ENCODE measurements at places on chromosomes 7 and 10.

DNA sequence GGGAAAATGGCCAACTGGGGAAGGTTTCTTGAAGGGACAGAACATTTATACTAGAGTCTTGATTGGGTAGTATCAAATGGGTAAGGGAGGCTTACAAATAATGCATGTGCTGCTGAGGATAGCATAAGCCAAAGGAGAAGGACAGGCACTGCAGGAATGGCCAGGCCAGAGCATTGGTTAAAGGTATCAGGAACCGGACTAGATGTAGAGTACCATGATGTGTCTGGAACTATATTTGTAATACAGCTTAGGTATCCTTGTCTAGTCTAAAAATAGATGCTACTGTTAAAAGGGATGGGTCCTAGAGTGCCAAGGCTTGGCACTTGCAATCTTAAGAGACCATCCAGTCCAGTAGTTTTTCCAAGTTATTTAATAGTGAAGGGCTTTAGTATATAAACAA, 20.3 kb downstream of the TMEM243 start:
- DNase-seq = no peak

DNA sequence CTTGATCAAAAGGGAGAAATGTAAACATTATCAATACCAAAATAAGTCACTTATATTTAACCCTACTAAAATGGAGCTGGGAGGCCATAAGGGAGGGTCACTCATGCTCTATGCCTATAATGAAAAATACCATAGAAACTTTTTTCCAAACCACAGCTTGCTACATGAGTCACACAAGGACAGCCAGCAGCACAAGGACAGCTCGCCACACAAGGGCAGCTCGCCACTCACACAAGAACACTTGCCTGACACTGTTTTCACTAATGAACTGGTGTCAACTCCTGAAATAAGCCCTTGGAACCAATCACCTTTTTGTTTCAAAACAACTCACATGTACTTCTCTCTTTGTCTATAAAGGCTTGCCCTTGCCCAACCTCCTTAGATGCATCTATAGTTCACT, 43.3 kb downstream of the FRMPD2 start:
- no peak for DNase-seq

- DNase-seq = no peak
Observed at GRCh38 chr10:3802526-3803265, 17.7 kb upstream of the KLF6 start.

DNA sequence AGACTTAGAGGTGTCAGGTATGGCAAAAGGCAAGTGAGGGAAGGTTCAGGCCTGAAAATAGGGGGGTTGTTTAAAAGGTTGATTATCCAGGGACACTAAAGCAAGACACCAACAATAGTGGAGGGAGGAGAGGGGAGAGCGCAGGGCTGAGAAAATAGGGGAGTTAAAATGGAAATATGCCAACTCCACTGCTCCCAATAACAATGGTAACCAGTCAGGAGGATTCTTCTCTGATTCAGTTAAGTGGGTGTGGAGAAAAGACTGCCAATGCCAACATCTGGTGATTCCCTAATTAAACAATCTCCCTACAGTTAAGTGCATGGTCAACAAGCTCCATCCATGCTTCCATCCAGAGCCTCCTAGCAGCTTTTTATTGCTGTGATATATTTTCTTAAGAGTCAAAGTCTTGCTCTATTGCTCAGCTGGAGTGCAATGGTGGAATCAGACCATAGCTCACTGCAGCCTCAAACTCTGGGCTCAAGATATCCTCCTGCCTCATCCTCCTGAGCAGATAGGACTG, 183.3 kb downstream of the JAZF1 start:
- DNase-seq = no peak

GRCh38 chr7:108515630-108516029, 10.3 kb downstream of the PNPLA8 start:
- no peak for DNase-seq

DNA sequence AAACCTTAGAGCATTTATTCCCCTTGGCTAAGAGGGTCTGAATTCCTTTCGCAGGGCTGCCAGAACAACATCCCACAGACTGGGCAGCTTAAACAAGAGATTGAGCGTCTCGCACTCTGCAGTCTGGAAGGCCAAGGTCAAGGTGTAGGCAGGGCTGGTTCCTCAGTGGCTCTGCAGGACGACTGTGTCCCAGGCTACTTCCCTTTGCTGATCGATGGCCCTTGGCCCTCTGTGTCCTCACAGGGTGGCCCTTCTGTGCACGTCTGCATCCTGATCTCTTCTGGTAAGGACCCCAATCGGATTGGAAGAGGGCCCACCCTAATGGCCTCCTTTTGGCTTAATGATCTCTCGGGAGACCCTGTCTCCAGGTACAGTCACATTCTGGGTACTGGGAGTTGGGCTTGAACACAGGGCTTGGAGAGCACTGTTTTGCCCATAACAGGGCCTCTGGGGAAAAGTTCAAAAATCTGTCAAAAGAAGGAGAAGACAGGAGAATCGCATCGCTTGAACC, 35.1 kb upstream of the DNAJB6 start:
- DNase-seq = no peak

- no peak for DNase-seq
Observed at GRCh38 chr10:109932391-109932790, 9.1 kb upstream of the XPNPEP1 start.

- no peak for DNase-seq
Observed at GRCh38 chr7:16609842-16610450, 35.6 kb downstream of the ANKMY2 start.

GRCh38 chr10:50512743-50513416, 110.9 kb downstream of the SGMS1 start:
- no peak for DNase-seq

- peak; percentile 44 for DNase-seq
Observed at GRCh38 chr7:29322023-29322712, 127.6 kb downstream of the CHN2 start.

GRCh38 chr10:24150853-24151252, 58.1 kb upstream of the KIAA1217 start:
- DNase-seq = no peak

DNA sequence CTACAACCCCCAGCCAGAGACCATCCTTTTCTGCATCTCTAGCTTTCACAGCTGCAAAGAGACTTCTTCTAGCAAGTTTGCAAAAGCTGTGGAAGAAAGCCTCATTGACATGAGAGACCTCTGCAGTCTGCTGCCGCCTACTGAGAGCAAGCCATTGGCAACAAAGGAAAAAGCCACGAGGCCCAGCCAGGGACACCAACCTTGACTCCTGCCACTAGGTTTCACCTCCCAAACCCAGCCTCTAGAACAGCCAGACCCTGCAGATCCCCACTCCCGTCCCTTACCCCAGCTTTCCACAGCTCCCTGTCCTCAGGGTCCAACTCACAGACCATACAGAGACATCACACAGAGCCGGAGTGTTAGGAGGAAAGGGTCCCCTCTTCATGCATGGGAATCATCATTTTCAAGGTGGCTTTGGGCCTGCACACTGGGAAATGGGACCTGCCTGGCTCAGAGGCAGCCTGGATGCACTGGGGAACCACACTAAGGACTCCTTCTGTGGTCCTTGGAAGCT, 14.6 kb upstream of the C10orf53 start:
- DNase-seq = no peak

DNA sequence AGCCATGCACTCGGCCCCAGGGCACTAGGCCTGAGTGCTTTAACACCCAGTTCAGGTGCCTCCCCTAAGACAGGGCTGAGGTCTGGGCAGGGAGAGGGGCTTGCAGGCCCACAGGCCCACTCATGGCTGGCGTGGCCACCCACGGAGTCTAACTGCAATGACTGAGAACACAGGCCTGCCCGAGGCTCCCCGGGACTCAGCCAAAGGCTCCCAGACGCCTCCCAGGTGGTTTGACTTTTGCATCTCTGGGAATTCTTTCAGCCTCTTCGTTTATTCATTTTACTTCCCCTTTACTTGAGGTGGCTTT, 37.3 kb downstream of the PTPRN2 start:
- DNase-seq = no peak

DNA sequence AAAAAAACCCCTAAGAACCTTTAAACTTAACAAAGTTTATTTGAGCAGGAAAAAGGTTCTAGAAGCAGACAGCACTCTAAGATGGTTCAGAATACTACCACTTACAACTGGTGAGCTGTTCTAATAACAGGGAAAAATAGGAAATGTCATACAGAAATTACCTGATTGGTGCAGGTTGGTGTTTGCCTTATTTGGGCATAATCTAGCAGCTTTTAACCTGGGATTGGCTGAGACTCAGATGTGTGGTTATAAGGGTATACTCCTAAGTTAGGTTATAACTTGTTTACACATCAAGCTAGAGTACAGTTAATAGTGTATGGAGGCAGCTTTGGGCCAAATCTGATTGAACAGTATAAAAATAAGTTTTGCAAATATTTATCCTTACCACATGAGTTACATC, 59.8 kb downstream of the MAPK8 start:
- DNase-seq = no peak

- DNase-seq = no peak
Observed at GRCh38 chr7:102211590-102212550, 74.8 kb upstream of the SH2B2 start.
